ENCODE measurements at places on chromosomes 3 and 15.

DNA sequence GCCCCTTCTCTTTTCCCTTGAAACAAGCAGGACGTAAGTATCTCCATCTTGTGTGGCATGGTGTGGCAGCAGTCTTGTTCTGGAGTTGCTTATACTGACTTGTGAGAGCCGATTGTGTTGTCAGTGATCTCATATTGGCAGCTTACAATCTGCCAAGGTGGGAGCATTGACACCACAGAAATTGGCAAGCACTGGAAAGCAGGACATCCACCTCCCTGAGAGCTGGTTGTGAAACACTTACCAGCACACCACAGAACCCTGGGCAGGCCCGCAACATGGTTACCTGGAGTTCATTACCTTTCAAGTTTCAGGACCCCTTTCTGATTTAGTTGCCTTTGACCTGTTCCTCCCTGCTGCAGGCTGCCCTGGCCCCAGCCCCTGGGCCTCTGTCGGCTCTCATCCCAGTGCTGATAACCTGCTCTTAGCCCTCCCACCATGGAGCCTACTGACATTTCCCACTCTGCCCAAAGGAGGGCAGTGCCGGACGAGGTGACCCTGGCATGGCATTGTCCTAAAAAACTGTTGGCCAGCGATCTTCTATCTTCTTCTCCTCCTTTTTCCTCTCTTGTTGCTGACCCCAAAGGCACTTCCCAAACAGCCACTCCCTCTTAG, 10.6 kb upstream of the ATP2B2 start:
- DNase-seq: no peak

- no peak for DNase-seq
These were observed 2.5 kb downstream of the MPI start for GRCh38 chr15:74892313-74892712.

GRCh38 chr3:20326541-20326940, 140.5 kb upstream of the SGO1 start:
- DNase-seq: no peak

GRCh38 chr3:66762916-66763693, 235.0 kb upstream of the KBTBD8 start:
- no peak for DNase-seq

- no peak for DNase-seq
These were observed 23.3 kb upstream of the TMOD3 start for GRCh38 chr15:51806123-51806522.

DNA sequence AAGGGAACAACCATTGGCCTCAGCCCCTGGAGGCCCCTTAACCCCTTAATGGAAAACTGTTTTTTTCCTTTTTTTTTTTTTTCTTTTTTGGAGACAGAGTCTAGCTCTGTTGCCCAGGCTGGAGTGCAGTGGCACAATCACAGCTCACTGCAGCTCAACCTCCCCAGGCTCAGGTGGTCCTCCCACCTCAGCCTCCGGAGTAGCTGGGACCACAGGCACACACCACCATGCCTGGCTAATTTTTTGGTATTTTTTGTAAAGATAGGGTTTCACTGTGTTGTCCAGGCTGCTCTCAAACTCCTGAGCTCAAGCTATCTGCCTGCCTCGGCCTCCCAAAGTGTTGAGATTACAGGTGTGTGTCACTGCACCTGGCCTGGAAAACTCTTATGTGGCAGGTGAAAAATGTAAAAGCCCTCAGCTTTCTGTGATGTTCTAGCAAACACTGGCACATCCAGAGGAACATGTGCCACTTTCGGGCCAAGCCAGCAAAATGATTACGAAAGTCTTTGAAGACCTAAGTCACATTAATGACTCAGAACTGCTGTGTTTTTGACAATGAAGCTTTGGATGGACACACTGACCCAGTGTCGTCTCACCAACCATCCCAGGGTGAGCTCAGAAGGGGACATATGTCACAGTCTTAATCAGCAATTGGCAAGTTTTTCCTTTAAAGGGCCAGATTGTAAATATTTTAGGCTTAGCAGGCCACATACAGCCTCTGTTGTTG, 189.3 kb upstream of the TPM1 start:
- DNase-seq: no peak

- DNase-seq: no peak
These were observed 8.1 kb downstream of the RMDN3 start for GRCh38 chr15:40746916-40747418.

DNA sequence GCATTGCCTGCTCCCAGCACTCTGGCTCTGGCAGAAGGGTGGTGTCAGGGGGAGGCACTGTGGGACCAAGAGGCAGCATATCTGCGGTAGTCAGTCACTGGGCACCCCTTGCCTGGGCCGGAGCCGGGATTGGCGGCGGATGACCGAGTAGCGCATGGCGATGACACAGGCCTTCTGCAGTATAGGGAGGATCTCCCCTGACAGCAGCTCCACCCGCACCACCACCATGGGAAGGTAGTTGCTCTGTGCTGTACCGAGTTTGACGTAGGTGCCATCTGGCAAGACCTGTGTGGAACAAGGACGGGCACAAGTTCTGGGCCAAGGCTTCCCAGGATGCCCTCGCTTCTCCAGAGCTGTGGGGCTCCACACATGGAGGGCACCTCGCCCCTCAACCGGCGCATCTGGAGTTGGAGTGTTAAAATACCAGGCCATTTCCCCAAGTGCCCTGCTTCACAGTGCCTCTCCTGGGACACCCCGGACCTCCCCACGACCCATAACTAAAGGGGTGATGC, 6.6 kb downstream of the ACOX2 start:
- no peak for DNase-seq

DNA sequence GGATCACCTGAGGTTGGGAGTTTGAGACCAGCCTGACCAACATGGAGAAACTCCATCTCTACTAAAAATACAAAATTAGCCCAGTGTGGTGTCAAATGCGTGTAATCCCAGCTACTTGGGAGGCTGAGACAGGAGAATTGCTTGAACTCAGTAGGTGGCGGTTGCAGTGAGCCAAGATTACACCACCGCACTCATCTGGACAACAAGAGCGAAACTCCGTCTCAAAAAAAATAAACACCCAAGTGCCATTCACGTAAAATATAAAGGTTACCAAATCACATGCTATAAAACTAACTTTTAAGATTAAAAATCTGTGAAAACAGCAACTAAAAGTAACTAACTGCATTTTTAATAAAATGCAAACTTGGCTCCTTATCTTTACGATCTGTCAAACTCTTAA, 8.9 kb downstream of the TRIM59 start:
- DNase-seq: no peak

- no peak for DNase-seq
These were observed 53.3 kb downstream of the FAM174B start for GRCh38 chr15:92602267-92602593.
